Astrocyte (in vitro differentiated cells and primary cell): ENCODE measurements at places on chromosomes 5 and 9.

DNA sequence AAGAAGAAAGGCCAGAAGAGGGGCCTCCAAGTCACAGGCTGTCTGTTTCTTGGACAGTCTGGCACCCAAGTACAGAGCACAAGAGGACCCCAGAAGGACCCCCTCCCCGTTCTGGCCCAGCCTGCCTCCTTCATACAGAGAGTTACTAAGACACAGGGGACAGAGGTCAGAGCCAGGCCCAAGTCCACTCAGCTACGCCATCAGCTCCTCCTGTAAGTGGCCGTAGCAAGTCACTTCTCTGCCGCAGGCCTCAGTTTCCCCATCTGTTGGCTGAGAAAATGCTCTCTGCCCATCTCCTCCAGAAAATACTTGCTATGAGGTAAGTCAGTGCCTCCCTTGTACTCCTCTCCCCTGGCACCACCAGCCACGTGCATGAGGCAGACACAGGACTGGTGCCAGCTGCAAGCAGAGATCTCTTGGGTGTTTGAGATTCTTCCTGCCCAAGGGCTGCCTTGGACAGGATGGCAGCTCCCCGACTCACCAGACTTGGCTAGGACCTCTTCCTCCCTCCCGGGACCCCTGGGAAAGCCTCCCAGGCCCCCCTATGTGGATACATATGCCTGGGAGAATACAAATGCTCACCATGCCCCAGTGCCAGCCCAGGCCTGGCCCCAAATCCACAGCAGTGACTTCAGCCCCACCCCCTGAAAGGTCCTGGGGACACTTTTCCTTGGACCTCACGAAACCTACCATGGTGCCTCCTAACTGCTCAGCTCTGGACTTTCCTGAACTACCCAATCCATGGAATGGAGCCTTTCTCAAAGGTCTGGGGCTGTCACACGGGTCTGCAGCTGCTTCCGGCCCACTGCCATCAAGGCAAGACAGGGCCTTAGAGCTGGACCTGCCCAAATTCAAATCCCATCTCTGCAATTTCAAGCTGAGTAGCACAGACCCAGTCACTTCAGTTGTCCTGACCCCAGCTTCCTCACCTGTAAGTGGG lies 5.1 kb downstream of the EEIG1 start:
- H3K27ac ChIP-seq: no peak overlapping the region
- no peak overlapping the region for H3K4me3 ChIP-seq
- H3K27me3 ChIP-seq: no peaks in the 10 kb centered on the region
- H3K4me1 ChIP-seq: peaks cover 38% of the 10 kb centered on the region
- no peaks in the 10 kb centered on the region for H3K36me3 ChIP-seq
- no peak for DNase-seq

GRCh38 chr9:87375397-87376073 lies 122.1 kb upstream of the DAPK1 start:
- H3K27ac ChIP-seq: no peak overlapping the region
- no peaks in the 10 kb centered on the region for H3K36me3 ChIP-seq
- peaks cover 17% of the 10 kb centered on the region for H3K4me1 ChIP-seq
- peak; percentile 57 for DNase-seq
- H3K27me3 ChIP-seq: no peaks in the 10 kb centered on the region

- no peak overlapping the region for H3K27ac ChIP-seq
- H3K36me3 ChIP-seq: no peaks in the 10 kb centered on the region
- no peak overlapping the region for H3K4me3 ChIP-seq
- no peak for DNase-seq
- H3K27me3 ChIP-seq: no peaks in the 10 kb centered on the region
Observed at GRCh38 chr5:134403951-134404350, 7.7 kb downstream of the CDKN2AIPNL start.

- H3K27ac ChIP-seq: no peak overlapping the region
- no peaks in the 10 kb centered on the region for H3K27me3 ChIP-seq
- no peak for DNase-seq
- no peak overlapping the region for H3K4me3 ChIP-seq
- H3K36me3 ChIP-seq: no peaks in the 10 kb centered on the region
Observed at GRCh38 chr5:52784737-52785136, 3.0 kb upstream of the ITGA1 start.

DNA sequence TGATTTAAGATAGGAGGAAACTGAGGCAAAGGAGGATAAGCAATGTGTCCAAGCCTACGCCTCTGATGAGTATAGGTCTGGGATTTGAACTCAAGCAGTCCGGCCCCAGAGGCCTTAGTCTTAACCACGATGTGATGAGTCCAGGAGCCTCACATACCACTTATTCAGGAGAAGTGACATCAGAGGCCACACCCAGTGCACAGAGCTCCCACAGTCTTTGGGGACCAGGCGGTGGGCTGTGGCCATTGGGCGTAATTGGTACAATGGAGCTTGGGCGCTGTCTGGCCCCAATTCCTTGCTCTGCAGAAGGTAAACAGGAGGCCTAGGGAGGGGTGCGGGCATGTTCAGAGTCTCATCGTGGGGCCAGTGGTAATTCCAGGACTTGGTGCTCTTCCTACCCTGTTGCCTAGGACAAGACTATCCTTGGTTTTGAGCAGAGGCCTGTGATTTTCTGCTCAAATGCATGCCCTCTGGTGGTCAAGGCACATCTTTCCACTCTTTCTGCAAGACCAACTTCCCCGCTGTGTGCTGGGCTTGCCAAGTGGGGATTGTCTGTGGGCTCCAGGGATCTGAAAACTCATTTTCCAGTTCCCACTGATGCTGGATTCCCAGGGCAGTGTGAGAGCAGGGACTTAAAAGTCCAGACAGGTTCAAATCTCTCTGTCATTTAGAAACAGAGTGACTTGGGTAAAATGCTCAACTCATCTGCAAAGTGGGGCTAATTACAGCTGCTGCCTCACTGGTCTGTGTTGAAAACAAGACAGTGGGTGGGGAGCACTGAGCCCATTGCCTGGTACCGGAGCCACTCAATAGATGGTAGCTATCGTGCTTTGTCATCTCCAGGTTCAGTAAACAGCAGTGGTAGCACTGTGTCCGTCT lies 15.8 kb downstream of the NDST1 start:
- no peak overlapping the region for H3K4me3 ChIP-seq

- H3K36me3 ChIP-seq: no peaks in the 10 kb centered on the region
- H3K4me1 ChIP-seq: no peaks in the 10 kb centered on the region
- no peak for DNase-seq
- no peaks in the 10 kb centered on the region for H3K27me3 ChIP-seq
- H3K4me3 ChIP-seq: no peak overlapping the region
Observed at GRCh38 chr5:180970875-180971274, 17.8 kb upstream of the BTNL3 start.

GRCh38 chr9:130872912-130873503 lies 23.6 kb downstream of the QRFP start:
- no peaks in the 10 kb centered on the region for H3K27me3 ChIP-seq
- peaks cover 21% of the 10 kb centered on the region for H3K4me1 ChIP-seq
- no peak overlapping the region for H3K4me3 ChIP-seq
- no peak for DNase-seq
- no peak overlapping the region for H3K27ac ChIP-seq

- H3K4me3 ChIP-seq: no peak overlapping the region
- no peaks in the 10 kb centered on the region for H3K27me3 ChIP-seq
- DNase-seq: peak; percentile 50
- no peaks in the 10 kb centered on the region for H3K36me3 ChIP-seq
- peaks cover 6% of the 10 kb centered on the region for H3K4me1 ChIP-seq
- H3K27ac ChIP-seq: no peak overlapping the region
Observed at GRCh38 chr5:169048181-169049125, 252.5 kb downstream of the SLIT3 start.

GRCh38 chr5:10555277-10555684 lies 8.6 kb upstream of the ANKRD33B start:
- H3K27me3 ChIP-seq: no peaks in the 10 kb centered on the region
- H3K27ac ChIP-seq: peak overlapping the region; percentile 62
- H3K36me3 ChIP-seq: no peaks in the 10 kb centered on the region
- H3K4me3 ChIP-seq: no peak overlapping the region

GRCh38 chr9:110050925-110051355 lies 157.0 kb downstream of the C9orf152 start:
- peak overlapping the region; percentile 98 for H3K4me3 ChIP-seq
- H3K4me1 ChIP-seq: peaks cover 22% of the 10 kb centered on the region
- H3K36me3 ChIP-seq: no peaks in the 10 kb centered on the region
- H3K27me3 ChIP-seq: no peaks in the 10 kb centered on the region

DNA sequence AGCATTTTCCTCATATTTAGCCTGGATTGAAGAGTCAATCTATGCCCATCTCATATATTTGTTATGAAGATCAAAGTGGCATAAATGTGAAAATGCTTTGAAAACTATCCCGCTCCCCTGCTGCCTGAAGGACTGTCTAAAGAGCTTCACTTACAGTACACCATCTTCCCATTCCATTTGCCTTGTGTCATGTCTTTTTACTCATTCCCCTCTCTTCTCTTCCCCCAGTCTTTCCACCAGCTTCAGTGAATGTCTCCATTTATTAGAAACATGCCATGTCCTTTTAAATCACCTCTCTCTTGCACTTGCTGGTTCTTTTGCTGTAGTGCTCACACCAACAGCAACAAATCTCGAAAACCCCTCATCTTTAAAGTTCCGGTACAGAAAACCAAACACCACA lies 192.7 kb upstream of the SGCD start:
- no peaks in the 10 kb centered on the region for H3K27me3 ChIP-seq
- no peak for DNase-seq
- H3K4me3 ChIP-seq: no peak overlapping the region
- no peak overlapping the region for H3K27ac ChIP-seq
- peaks cover 5% of the 10 kb centered on the region for H3K4me1 ChIP-seq
- H3K36me3 ChIP-seq: no peaks in the 10 kb centered on the region

- H3K27me3 ChIP-seq: peaks cover 4% of the 10 kb centered on the region
- no peaks in the 10 kb centered on the region for H3K36me3 ChIP-seq
- H3K27ac ChIP-seq: no peak overlapping the region
- H3K4me1 ChIP-seq: no peaks in the 10 kb centered on the region
- no peak overlapping the region for H3K4me3 ChIP-seq
Observed at GRCh38 chr9:495739-496138, 281.1 kb downstream of the DOCK8 start.

DNA sequence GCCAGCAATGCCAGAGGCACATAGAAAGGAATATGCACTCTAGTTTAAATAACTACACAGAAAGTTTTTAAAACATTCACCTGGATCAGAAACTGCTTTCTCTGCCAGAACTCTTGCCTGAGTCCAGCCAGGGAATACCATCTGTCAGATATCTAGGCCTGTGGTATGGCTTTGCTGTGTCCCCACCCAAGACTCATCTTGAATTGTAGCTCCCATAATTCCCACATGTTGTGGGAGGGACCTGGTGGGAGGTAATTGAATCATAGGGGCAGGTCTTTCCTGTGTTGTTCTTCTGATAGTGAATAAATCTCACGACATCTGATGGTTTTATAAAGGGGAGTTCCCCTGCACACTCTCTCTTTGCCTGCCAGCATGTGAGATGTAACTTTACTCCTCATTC lies 41.5 kb upstream of the KCNV2 start:
- no peak for DNase-seq
- H3K27ac ChIP-seq: no peak overlapping the region
- no peaks in the 10 kb centered on the region for H3K36me3 ChIP-seq
- H3K4me3 ChIP-seq: no peak overlapping the region

- H3K27ac ChIP-seq: no peak overlapping the region
- DNase-seq: no peak
- H3K27me3 ChIP-seq: no peaks in the 10 kb centered on the region
- H3K4me3 ChIP-seq: no peak overlapping the region
Observed at GRCh38 chr5:134046801-134047686, 42.3 kb upstream of the VDAC1 start.

DNA sequence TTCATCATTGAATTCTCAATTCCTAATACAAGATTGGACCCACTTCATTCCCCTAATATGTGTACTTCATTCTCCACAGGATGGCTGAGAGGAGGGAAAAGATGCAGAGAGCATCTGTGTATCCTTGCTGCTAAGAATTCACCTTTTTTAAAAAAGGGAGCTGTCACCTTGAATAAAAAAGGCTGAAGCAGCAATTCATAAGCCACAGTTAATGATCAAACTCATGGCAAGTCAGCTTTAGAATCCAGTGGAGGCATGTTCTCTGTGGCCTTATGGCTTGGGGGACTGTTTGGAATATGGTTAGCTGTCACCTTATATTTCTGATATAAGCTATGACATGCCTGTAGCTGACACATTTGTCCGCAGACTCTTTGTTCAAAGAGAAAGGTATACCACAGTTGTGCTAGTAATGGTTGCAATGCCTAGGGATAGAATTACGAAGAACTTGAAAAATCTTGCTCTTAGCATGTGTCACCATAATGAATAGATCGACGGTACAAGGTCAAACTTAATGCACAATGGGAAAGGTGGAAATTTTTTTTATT lies 256.8 kb upstream of the TNC start:
- H3K4me3 ChIP-seq: no peak overlapping the region
- DNase-seq: no peak
- H3K27ac ChIP-seq: no peak overlapping the region

DNA sequence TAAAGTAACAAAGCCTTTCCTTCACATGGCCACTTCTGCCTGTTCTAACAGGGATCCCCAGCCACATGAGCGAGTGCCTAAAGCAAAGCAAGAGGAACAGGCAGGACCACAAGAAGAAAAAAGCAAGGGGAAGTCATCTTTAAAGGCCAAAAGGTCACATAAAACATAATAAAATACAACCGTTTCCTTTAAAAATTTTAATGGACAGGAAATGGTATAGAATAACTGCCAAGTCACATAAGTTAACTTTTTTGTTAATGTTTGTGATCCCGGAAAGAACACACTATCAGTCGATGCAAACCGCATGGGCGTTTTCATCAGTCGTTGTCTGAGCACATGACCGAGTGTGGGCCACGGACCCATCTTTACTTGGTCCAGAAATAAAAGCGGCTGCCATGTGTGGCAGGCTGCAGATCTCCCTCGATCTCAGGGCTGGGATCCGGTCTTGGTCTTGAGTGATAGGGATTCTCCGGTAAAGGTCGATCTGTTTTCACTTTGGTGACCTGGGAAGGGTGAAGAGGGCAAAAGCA lies 15.6 kb downstream of the NDUFA8 start:
- H3K27me3 ChIP-seq: no peaks in the 10 kb centered on the region
- no peaks in the 10 kb centered on the region for H3K4me1 ChIP-seq
- no peak overlapping the region for H3K27ac ChIP-seq
- DNase-seq: no peak
- H3K4me3 ChIP-seq: no peak overlapping the region

DNA sequence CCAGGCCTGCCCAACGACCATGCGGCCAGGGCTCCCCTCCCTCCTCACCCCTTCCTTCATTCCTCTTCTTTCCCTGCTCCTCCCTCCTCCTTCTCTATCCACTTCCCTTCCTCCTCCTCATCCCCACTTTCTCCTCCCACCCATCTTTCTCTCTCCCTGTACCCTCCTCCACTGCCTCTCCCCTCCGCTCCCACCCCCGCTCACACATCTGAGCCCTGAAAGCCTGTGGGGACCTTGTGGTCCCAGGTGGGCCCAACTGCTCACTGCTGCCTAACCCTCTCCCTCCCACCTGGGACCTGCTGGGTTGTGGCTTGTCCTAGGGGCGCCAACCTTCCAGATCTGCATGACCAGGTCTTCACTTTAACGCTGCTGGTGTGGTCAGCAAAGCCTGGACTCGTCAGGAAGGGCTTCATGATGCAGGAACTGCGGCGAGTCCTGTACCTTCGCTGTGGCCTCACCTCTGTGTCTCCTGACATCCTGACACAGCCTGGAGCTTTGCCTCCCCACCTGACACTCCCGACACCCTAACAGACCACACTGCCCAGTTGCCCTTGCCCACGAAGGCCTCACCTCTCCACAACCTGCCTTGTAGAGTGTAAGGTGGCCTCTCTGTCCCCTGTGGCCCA lies 34.6 kb downstream of the C5orf15 start:
- H3K36me3 ChIP-seq: no peaks in the 10 kb centered on the region
- DNase-seq: no peak
- H3K27ac ChIP-seq: no peak overlapping the region
